ENCODE measurements at places on chromosomes 3 and 15.

GRCh38 chr15:90644526-90644925, 72.6 kb upstream of the BLM start:
- DNase-seq, result no peak

- DNase-seq, result no peak
Measured at GRCh38 chr3:186367631-186368030, 5.6 kb upstream of the DGKG start.

- no peak for DNase-seq
Measured at GRCh38 chr3:184582646-184583577, 21.3 kb downstream of the EPHB3 start.

- DNase-seq, result no peak
Measured at GRCh38 chr15:98905963-98906711, 101.5 kb downstream of the PGPEP1L start.

DNA sequence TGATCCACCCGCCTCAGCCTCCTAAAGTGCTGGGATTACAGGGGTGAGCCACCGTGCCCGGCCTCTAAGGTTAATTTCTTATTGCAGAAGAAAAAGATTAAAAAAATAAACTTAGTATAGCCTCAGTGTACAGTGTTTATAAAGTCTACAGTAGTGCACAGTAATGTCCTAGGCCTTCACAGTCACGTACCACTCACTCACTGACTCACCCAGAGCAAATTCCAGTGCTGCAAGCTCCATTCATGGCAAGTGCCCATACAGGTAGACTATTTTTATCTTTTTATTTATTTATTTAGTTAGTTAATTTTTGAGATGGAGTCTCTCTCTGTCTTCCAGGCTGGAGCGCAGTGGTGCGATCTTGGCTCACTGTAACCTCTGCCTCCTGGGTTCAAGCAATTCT, 3.2 kb upstream of the FLNB start:
- no peak for DNase-seq

- DNase-seq, result no peak
Measured at GRCh38 chr3:146334151-146334550, 83.2 kb upstream of the PLSCR4 start.

GRCh38 chr3:9769012-9769411, 735 bp downstream of the CAMK1 start:
- no peak for DNase-seq

- DNase-seq, result no peak
Measured at GRCh38 chr3:120357807-120358206, 8.7 kb upstream of the LRRC58 start.

DNA sequence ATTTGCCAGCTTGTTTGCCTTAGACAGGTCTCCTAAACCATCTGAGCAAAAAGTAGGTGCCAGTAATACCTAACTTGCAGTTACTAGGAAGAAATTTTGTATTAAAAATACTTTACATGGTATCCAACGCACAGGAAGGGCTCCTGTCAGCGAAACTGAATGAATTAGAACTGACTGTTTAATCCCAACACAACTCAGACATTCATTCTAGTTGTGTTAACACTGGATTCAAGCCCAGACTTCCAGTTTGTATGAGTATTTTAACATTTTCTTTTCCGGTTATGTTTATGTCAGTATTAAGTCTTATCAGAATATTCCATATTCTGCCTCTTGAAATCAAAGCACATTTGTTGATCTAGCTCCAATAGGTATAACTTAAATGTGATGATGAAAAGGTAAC, 82.0 kb upstream of the SOX2 start:
- no peak for DNase-seq

GRCh38 chr3:194396539-194396858, 2.6 kb downstream of the GP5 start:
- DNase-seq, result no peak

Data from activated CD4-positive, alpha-beta T cell treated with anti-CD3 and anti-CD28 coated beads, Interleukin-2, amount 10 ng/mL, durations not matched to agents 7 days and 5 days (primary cell).